ENCODE measurements at places on chromosomes 1 and 21. TPM values are rescaled to one million over a fixed set of nuclear protein-coding genes. Genes with fewer than 3 reads are reported as not detected.

DNA sequence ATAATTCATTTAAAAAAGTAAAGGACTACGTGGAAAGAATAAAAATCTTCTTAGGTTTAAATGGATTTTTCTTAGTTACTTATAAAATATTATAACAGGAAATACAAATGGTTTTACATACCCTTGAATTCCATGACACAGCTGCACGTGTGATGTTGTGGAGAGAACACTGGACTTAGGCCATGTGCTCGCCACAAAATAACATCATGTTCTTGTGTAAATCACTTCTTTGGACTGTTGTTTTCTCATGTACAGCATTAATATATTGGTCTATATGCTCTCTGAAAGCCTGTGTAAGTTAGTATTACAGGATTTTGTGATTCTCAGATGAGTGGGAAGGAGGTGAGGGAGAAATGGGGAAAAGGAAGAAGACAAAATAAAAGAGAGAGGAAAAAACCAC is 228.2 kb downstream of the DNM3 start:
- no peak for DNase-seq

Gene TMEM82
- total RNA-seq, result not detected

- no peak for DNase-seq
These were observed 5.3 kb upstream of the SARS1 start for GRCh38 chr1:109208394-109208793.

DNA sequence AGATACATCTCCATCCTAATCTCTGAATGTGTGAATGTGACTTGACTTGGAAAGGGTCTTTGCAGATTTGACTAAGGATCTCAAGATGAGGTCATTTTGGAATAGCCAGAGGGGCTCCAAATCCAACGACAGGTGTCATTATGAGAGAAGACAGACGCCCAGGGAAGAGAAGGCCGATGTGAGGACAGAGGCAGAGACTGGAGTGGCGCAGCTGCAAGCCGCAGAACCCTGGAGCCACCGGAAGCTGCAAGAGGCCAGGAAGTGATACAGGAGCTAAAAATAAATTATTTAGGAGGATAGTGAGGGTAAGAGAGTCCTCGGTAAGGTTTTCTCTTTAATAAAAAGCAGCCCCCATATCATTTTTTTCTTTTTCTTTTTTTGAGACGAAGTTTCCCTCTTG is 9.7 kb upstream of the AADACL4 start:
- DNase-seq, result no peak

DNA sequence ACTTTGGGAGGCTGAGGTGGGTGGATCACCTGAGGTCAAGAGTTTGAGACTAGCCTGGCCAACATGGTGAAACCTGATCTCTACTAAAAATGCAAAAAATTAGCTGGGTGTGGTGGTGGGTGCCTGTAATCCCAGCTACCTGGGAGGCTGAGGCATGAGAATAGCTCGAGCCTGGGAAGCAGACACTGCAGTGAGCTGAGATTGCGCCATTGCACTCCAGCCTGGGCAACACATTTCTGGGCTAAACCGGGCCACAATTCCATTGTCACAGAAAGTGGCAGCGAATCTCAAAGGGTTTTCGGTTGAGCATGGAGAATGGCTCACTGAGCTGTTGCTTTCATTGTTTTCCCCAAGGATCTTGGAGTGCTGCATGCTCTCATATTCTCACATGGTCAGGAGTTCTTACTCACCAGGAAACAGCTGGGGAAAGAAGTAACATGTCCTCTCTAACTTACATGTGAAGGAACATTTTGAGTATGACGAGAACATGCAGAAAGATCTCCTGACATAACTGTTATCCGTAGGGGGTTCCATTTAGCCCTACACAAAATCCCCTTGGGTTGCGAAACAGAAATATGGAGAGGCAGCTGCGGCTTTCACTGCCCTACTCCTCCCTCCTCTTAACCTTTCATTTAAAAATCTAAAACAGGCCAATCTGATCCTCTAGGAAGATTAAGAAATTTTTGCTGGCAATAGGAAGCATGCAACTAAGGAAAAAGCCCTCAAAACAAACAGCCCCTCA is 341.1 kb downstream of the PCP4 start:
- no peak for DNase-seq

DNA sequence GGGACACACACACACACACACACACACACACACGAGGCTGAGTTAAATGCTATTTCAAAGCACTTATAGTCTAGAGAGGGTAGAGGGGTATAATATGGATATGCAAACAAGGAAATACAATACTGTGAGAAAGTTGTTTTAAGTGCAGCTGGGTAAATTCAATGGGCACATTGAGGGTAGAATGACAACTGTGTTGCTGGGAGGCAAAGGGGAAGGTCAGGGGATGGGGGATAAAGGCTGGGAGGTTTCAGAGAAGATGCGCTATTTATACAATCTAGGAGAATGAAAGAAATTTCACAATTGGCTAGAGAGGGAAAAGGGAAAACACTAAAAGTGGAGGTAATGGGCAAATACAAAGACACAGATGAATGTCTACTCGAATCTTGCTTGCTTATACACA is 19.4 kb downstream of the EXTL2 start:
- no peak for DNase-seq

Gene REN
- not detected for total RNA-seq

Gene MIA3
- total RNA-seq, result 52.9 TPM

Gene CATSPERE
- total RNA-seq, result 0.71 TPM

DNA sequence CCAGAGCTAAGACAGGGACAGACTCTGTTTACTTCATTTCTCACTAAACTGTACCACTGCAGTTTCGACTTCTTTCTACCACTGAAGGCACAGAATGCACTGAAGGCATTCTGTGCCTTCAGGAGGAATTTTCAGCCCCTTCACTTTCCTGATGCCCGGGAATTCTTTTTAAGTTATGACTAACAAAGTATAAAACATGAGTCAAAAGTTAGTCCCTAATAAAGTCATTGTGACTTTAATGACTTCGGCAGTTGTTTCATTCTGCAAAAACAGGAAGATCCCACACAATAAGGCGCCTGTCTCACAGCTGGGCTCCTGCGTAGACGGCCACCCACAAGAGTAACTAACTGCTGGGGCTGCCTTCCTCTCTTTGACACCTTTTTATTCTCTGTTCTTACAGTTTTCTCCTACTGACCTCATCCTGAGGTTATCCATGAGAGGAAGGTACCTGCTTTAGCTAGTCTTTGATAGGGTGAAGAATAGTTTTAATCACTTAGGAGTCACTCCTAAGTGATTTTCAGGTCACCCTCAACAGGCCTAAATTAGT is 183.9 kb upstream of the SGIP1 start:
- peak; percentile 40 for DNase-seq

- DNase-seq, result no peak
These were observed 4.0 kb downstream of the TSACC start for GRCh38 chr1:156342166-156342955.

DNA sequence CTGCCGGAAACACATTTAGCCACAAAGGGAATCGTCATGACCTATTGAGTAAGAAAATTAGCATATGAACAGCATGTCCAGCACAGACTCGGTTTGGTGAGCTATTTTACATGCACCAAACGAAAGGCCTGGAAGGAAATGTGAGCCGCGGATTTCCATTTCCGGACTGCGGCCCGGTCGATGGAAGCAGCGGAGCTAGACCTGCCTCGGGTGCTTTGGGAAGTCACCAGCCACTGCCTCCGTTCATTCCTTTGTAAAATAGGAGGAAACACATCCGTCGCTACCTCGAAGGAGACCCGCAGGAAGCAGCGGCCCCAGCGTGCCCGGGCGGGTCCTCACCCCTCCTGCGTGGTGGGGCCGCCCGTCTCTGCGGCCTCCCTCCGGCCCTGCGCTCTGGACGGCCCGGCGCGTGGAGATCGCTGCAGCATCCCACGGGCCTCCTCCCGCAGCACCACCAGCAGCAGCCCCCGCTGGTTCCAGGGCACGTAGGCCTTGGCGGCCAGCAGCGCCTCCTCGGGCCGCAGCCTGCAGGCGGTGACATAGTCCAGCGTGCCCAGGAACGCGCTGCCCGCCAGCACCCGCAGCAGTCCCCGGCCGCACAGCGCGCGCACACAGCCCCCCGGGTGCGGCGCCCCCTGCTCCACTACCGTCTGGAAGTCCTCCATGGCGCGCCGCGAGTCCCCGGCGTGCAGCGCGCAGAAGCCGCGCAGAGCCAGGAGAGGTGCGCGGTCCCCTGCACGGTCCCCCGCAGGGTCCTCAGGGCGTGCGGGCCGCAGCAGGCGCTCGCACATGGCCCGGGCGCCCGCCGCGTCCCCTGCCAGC is 12.1 kb downstream of the TTC34 start:
- no peak for DNase-seq

Gene F13B
- total RNA-seq, result not detected

- DNase-seq, result peak; percentile 66
These were observed 107.0 kb downstream of the RHOU start for GRCh38 chr1:228842094-228842775.

DNA sequence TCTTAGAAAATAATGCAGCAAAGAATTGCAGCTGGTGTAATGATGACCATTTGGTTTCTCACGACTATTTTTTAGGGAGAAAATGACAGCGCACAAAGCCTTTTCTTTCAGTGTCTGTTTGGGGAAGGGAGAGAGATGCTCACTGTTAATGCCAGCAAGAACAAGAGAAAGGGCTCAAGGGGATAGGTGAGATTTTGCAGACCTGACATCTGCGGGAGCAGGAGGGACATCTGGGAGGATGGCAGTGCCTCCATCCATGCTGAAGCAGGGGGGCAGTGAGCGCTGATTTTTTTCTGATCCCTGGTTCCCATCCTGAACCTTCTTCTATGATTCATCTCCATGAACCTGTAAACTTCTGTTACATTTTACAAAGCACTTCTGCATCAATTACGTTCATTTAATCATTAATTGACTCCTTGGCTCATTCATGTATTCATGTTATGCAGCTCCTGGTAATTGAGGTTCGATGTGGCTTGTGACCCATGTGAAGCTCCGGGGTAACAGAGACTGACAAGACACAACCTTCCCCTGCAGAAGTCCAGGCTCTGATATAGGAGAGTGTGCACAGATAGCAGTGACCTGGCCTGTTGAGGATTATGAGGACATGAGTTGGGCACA is 595.3 kb downstream of the PTPRU start:
- DNase-seq, result no peak

DNA sequence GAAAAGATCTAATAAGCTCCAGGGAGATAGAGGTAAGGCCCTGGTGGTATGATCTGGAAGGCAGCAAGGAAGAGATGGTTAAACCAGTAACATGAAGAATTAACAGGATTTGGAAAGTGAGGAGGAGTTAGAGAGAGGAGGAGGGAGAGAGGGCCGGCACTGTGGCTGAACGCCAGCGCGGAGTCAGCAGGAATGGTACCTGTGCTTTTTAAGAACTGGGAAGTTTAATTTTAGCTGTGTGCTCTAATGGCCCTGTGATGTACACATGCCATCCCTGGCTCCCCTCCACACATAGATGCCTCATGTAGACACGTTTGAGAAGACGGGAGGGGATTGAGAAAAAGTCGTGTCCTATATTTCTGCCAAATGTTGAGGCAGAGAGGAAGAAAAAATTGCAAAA is 13.8 kb upstream of the AVPR1B start:
- no peak for DNase-seq

Gene OR2T5
- total RNA-seq, result not detected

DNA sequence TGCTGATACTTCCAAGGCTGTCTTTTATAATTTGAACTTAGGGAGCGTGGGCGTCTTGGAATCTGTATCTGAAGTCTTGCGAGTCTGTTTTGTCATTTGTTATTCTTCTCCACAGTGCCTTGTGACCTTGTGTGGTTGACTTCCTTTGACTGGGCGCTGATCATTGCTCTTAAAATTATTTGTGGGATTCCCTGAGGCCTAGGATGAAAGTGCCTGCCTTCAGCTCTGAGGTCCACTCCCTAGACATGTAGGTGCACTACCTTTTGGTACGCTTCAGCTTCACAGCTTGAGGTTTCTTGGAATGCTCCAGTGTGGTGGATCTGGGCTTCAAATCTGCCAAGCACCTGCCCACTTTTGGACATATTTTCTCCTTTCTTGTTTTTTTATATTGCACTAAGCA is 50.2 kb upstream of the IGSF5 start:
- DNase-seq, result no peak

GRCh38 chr1:40469327-40469726 is 7.8 kb upstream of the ZFP69 start:
- no peak for DNase-seq

Gene PDPN
- 14.3 TPM for total RNA-seq

DNA sequence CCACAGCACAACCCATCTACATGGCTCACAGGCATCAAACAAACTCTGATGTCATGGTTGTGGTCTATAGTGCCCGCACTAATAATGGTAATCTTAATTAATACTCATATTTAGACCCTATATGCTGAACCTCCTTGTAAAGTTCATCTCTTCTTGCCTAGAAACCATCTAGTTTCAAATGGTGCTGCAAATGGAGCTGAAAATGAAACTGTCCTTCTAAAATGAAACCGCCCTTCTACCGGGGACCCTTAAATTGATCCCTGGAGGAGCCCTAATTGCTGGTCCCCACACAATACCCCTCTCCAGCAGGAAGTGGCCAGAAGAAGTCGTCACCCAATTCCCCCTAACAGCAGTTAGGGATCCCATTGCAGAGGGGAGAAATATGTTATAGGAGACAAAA is 612.6 kb downstream of the MRPL39 start:
- no peak for DNase-seq

DNA sequence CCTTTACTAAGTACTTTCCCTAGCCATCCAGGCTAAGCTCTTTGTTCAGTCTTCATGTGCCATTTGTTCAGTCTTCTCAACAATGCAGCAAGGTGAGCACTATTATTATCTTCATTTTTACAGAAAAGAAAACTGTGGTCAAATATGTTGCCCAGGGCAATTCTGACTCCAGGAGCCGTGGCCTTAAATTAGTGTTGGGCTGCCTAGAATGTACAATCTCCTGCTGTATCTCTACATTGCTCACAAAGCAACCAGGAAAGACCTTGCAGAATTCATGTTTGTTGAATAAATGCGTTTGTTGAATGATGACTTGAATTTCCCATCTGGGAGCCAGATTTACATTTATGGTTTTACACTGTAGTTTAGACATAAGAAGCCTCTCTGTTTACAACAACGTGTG is 14.2 kb downstream of the CD101 start:
- no peak for DNase-seq

DNA sequence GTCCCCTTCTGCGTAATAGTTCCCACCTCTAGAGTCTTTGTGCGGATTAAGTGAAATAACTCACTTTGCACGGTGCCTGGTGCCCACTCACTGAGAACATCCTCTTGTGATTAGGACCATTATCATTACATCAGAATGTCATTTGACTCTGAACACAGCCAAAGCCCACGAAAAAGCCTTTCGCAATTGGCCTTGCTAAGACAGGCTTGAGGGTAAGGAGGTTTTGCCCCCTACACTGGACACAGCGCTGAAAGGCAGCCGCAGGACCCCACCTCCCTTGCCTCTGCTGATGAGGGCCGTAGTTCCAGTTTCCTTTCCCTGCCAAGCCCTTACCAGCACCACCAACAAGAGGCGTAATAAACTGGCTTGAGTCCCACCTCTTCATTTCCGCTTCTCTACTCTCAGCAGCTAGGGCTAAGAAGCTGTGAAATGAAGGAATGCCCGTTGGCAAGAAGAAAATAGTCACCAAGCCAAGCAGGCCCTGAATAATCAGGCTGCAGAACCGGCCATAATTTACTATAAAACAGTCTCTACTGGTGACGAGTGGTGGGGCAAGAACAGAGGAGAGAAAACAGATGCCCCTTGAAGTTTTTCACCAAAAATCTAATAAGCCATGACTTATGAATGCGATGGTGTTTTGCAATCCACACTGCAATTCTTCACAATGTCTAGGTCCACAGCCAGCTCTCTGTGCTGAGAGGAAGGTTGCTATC is 53.1 kb downstream of the SH3GLB1 start:
- peak; percentile 34 for DNase-seq
